ENCODE measurements at places on chromosomes 6 and 20. TPM values are rescaled to one million over a fixed set of nuclear protein-coding genes. Genes with fewer than 3 reads are reported as not detected.

DEFB124 gene
- not detected for total RNA-seq

DNA sequence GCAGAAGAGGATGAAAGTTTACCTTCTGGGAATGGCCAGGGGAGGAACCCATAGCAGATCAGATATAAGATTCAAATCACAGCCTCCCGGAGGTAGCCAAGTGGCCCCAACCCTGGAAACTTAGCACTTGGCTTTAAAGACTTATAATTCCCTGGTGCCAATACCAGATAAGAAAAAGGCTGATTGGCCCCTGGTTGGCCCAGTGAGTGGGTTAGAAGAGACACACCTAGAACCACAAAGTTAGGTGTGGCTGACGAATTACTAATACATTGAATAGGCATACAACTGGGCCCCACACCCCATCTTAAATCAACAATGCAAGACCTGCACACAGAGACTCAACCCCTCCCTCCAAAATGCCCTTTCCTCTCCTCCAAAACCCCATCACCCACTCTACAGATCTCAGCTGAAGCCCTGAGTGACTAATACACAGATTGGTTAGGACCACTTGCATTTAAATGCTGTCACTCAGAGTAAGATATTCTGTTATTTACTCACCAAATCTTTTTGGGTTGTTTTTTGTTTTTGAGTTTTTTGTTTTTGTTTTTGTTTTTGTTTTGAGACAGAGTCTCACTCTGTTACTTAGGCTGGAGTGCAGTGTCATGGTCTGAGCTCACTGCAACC, 315.4 kb upstream of the JARID2 start:
- no peaks in the 10 kb centered on the region for H3K36me3 ChIP-seq
- H3K27me3 ChIP-seq = no peaks in the 10 kb centered on the region
- H3K4me3 ChIP-seq = no peak overlapping the region

- H3K27ac ChIP-seq = peak overlapping the region; percentile 73
- peak overlapping the region; percentile 30 for H3K4me3 ChIP-seq
Observed at GRCh38 chr6:106530502-106530901, 98.8 kb downstream of the RTN4IP1 start.

SLC23A2 gene
- 9.6 TPM for total RNA-seq

DNA sequence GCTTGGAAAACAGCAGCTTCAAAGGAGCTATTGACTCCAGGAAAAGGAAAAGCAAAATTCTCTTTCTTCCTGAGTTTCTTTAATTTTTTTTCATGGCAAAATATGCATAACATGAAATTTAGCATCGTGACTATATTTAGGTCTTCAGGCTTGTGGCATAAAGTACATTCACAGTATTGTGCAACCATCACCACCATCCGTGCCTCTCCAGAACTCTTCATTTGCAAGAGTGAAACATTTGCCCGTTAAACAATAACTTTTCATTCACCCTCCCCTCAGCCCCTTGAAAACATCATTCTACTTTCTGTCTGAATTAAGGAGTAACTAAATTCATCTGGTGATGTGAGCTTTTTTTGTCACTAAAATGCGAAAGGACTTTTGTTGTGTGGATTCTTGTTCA, 251.7 kb downstream of the PHACTR1 start:
- DNase-seq = peak; percentile 6
- H3K27me3 ChIP-seq = no peaks in the 10 kb centered on the region
- no peaks in the 10 kb centered on the region for H3K36me3 ChIP-seq
- peak overlapping the region; percentile 59 for H3K4me3 ChIP-seq
- peaks cover 16% of the 10 kb centered on the region for H3K4me1 ChIP-seq

GRCh38 chr20:61993058-61993457, 72.6 kb downstream of the TAF4 start:
- no peak for DNase-seq
- no peaks in the 10 kb centered on the region for H3K4me1 ChIP-seq
- H3K4me3 ChIP-seq = no peak overlapping the region
- H3K36me3 ChIP-seq = peaks cover 17% of the 10 kb centered on the region

- no peak overlapping the region for H3K4me3 ChIP-seq
- H3K27me3 ChIP-seq = no peaks in the 10 kb centered on the region
- no peaks in the 10 kb centered on the region for H3K4me1 ChIP-seq
- DNase-seq = no peak
- H3K27ac ChIP-seq = no peak overlapping the region
Observed at GRCh38 chr6:63263444-63263843, 52.2 kb downstream of the FKBP1C start.

- no peaks in the 10 kb centered on the region for H3K27me3 ChIP-seq
- H3K27ac ChIP-seq = no peak overlapping the region
- H3K4me3 ChIP-seq = no peak overlapping the region
- H3K36me3 ChIP-seq = no peaks in the 10 kb centered on the region
- H3K4me1 ChIP-seq = peaks cover 19% of the 10 kb centered on the region
Observed at GRCh38 chr6:11584244-11584643, 46.7 kb downstream of the TMEM170B start.

GRCh38 chr6:18795726-18796125, 408.6 kb downstream of the RNF144B start:
- no peaks in the 10 kb centered on the region for H3K27me3 ChIP-seq
- DNase-seq = no peak
- no peaks in the 10 kb centered on the region for H3K4me1 ChIP-seq
- no peaks in the 10 kb centered on the region for H3K36me3 ChIP-seq
- H3K4me3 ChIP-seq = no peak overlapping the region
- H3K27ac ChIP-seq = no peak overlapping the region

- no peak overlapping the region for H3K4me3 ChIP-seq
- peaks cover 16% of the 10 kb centered on the region for H3K4me1 ChIP-seq
- peak overlapping the region; percentile 32 for H3K27ac ChIP-seq
- no peaks in the 10 kb centered on the region for H3K36me3 ChIP-seq
Observed at GRCh38 chr20:1840817-1841553, 54.2 kb upstream of the SIRPA start.

DNA sequence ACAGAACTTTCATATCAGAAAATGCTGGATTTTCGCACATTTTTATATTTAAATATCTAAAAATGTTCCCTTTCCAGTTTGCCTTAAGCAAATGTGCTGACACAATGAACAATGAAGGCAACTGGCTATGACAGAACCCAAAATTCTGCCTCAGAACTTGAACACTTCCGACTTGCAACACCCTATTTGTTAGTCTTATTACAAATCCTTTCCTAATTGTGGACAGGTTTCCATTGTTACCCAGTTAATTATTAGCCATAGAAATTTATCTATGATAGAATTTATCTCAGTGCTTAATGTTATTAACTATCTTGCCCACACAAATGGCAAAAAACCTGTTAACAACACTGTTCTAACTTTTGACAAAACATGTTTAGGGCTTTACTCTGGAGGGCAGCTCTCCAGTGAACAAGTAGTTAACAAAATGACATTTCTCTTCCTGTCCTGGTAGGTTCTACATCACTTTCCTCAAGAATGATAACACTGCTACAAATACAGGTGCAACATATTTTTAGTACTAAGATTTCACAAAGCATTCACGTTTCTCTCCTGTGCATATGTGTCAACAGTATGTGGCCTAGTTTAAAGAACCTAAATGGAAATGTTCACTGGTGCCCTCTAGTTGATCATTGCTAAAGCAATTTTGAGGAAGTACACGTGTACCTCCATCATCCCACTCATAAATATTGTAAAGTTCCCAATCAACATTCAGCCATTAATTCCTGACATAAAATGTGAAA, 58.4 kb downstream of the HIVEP2 start:
- no peaks in the 10 kb centered on the region for H3K36me3 ChIP-seq
- H3K27ac ChIP-seq = peak overlapping the region; percentile 84
- no peaks in the 10 kb centered on the region for H3K27me3 ChIP-seq
- H3K4me3 ChIP-seq = no peak overlapping the region
- DNase-seq = peak; percentile 69
- H3K4me1 ChIP-seq = peaks cover 57% of the 10 kb centered on the region

PDE10A gene
- 0.11 TPM for total RNA-seq
